Right lobe of liver (tissue), 6 donors: ENCODE measurements at places on chromosomes 3 and 15. TPM values are rescaled to one million over a fixed set of nuclear protein-coding genes. Genes with fewer than 3 reads are reported as not detected.

DNA sequence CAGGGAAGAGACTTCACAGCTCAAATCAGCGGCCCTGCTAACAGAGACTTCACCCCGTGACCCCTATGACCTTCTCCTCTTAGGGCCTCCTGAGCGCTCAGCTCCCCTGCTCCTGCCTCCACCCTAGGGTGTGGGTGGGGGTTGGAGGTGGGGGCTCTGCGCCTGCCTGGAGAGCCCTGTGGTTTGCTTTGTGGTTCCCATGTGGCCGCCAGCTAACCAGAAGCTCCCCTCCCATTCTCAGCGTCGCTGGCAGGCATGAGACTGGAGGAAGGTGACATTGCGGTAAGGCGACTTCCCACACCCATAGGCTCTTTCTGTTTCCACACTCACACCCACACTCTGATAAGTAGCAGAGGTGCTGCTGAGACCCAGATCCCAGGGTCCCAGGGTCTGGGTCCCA lies 27.6 kb downstream of the XYLB start:
- H3K4me3 ChIP-seq = no peak overlapping the region
- H3K4me1 ChIP-seq = no peaks in the 10 kb centered on the region
- peaks cover 96% of the 10 kb centered on the region for H3K36me3 ChIP-seq
- no peaks in the 10 kb centered on the region for H3K27me3 ChIP-seq
- no peak overlapping the region for H3K27ac ChIP-seq
- no peak for DNase-seq

DNA sequence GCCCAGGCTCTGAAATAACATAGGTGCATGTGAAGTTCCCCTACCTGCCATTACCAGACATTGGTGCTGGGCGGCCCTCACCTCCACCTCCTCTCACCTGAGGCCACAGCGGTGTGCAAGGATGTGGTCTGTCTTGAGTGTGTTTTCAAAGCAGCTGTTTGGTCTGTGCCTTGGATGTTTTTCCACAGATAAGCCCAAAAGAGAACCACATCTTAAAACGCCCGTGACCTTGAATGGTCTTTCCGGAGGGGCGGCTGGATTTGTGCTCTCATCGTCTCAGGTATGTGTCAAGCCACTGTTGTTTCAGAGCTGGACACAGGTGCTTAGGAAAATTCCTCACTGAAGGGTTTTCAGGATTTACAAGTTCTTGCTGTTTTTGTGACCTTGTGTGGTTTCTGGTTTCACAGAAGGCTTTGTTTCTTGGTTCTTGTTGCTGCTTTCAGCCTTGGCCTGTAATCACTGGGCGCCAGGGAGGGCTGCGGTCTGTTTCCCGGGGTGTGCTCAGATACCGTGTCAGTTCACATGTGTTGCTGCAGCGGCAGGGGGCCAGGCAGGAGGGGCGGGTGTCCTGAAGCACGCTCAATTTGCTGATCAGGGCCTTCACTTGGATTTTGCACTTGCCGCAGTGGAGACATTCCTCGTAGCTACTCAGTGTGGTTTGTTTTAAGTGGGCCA lies 128.4 kb downstream of the IGF1R start:
- no peak for DNase-seq
- H3K27me3 ChIP-seq = no peaks in the 10 kb centered on the region
- H3K27ac ChIP-seq = no peak overlapping the region
- no peak overlapping the region for H3K4me3 ChIP-seq

GRCh38 chr15:52727815-52728214 lies 48.6 kb upstream of the ATOSA start:
- H3K4me1 ChIP-seq = no peaks in the 10 kb centered on the region
- H3K27ac ChIP-seq = no peak overlapping the region
- no peak for DNase-seq
- no peak overlapping the region for H3K4me3 ChIP-seq
- H3K36me3 ChIP-seq = no peaks in the 10 kb centered on the region

GRCh38 chr3:181418233-181418632 lies 293.5 kb upstream of the SOX2 start:
- H3K4me3 ChIP-seq = no peak overlapping the region
- DNase-seq = no peak
- no peaks in the 10 kb centered on the region for H3K4me1 ChIP-seq
- no peaks in the 10 kb centered on the region for H3K27me3 ChIP-seq
- no peaks in the 10 kb centered on the region for H3K36me3 ChIP-seq
- H3K27ac ChIP-seq = no peak overlapping the region

DNA sequence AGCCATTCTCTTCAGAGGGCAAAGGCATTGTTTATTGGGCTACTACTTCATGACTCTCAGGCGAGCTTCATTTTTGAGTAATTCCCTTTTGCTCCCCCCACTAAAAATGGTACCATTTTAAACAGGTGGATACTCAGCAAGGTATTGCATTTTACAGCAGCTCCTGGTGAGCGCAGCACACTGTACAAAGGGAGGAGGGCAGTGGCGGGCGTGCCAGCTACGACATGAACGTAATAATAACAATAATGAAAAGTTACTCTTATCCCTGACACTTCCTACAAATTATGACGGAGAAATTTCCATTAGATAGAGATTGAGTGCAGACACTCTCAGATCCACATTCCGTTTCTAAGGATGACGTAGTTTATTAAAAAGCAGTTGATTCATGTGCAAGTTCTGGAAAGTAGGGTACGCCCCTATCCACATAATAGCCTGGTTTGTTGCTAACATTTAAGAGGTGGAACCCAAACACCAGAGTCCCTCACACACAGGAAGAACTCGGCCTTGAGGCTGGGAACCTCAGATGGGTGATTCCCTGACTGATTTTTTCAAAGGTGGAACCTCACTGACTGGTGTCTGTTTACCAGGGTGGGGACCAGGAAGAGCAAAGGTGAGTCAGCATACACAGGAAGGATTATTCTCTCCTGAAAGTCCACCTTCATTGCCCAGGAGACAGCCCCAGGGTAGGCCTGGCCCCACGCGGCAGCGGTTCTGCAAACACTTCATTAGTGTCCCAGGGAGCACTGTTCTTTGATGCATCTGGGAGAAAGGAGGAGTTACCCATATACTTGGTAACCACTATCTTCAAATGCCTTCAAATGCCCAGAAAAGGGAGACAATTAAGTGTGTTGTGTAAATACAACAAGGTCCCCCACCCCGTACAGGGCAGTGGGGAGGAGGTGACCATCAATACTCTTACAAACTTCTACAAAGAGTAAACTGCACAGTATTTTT lies 69.9 kb downstream of the LDHAL6B start:
- H3K36me3 ChIP-seq = no peaks in the 10 kb centered on the region
- no peaks in the 10 kb centered on the region for H3K4me1 ChIP-seq
- no peak overlapping the region for H3K27ac ChIP-seq
- no peak overlapping the region for H3K4me3 ChIP-seq
- H3K27me3 ChIP-seq = no peaks in the 10 kb centered on the region

- H3K4me1 ChIP-seq = no peaks in the 10 kb centered on the region
- no peaks in the 10 kb centered on the region for H3K27me3 ChIP-seq
- no peaks in the 10 kb centered on the region for H3K36me3 ChIP-seq
- no peak overlapping the region for H3K4me3 ChIP-seq
- no peak for DNase-seq
These were observed 23.6 kb upstream of the RPL35A start for GRCh38 chr3:197926418-197926817.

DNA sequence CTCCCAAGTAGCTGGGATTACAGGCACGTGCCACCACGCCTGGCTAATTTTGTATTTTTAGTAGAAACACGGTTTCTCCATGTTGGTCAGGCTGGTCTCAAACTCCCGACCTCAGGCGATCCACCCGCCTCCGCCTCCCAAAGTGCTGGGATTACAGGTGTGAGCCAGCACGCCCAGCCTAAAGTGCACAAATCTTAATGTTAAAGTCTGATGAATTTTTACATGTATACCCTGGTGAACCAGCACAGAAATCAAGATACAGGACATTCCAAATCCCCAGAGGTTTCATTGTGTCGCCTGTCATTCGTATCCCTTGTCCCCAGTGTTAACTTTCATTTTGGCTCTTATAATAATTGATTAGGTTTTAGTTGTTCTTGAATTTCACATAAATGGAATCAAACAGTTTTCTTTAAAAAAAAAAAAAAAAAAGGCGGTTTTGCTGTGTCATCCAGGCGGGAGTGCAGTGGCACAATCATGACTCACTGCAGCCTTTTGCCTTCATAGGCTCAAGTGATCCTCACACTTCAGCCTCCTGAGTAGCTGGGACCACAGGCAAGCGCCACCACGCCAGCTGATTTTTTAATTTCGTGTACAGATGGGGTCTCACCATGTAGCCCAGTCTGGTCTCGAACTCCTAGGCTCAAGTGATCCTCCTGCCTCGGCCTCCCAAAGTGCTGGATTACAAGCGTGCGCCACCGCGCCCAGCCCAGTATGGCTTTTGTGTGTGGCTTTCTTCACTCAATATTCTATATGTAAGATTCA lies 1.5 kb upstream of the TM4SF19 start:
- H3K4me1 ChIP-seq = no peaks in the 10 kb centered on the region
- no peak overlapping the region for H3K4me3 ChIP-seq
- DNase-seq = no peak

- H3K27me3 ChIP-seq = no peaks in the 10 kb centered on the region
- H3K4me1 ChIP-seq = no peaks in the 10 kb centered on the region
- no peaks in the 10 kb centered on the region for H3K36me3 ChIP-seq
- DNase-seq = no peak
- no peak overlapping the region for H3K4me3 ChIP-seq
These were observed 341.6 kb downstream of the ERC2 start for GRCh38 chr3:56126632-56127031.

- H3K36me3 ChIP-seq = no peaks in the 10 kb centered on the region
- no peak overlapping the region for H3K4me3 ChIP-seq
- H3K27ac ChIP-seq = no peak overlapping the region
- no peaks in the 10 kb centered on the region for H3K4me1 ChIP-seq
- DNase-seq = no peak
These were observed 49.1 kb downstream of the ZIC4 start for GRCh38 chr3:147356909-147357900.

DNA sequence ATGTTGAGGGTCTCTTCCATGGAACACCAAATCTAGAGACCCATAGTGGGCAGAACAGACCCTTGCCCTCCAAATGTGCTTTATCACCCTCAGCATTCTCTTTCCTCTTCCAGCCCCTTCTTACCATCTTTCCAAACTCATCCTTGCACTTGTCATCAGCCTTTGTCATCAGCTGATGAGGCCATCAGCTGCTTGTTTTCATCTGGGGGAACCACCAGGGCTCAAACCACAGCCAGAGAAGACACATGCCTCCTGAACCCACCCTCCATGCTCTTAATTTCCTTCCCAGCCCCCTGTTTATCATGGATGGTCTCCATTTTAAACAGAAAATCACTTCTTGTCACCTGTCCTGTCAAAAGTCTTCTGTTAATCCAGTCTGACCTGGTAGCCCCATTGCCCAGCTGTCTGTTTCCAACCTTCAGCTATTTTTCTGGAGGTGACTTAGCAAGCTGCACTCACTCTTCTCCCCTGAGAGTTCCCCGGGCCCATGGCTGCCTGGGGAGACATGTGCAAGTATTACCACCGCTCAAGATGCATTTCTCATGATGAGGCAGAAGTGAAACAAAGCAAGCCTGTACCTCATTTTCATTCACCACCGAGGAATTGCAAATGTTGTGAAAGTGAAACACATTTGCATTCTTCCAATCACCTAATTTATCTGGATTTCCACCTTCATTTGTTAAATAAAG lies 14.7 kb upstream of the SYNM start:
- DNase-seq = no peak
- H3K27me3 ChIP-seq = no peaks in the 10 kb centered on the region
- no peak overlapping the region for H3K27ac ChIP-seq
- H3K4me3 ChIP-seq = no peak overlapping the region
- H3K36me3 ChIP-seq = no peaks in the 10 kb centered on the region

GRCh38 chr3:40844896-40845295 lies 320.1 kb downstream of the ZNF621 start:
- no peak for DNase-seq
- no peaks in the 10 kb centered on the region for H3K36me3 ChIP-seq
- no peak overlapping the region for H3K4me3 ChIP-seq
- no peaks in the 10 kb centered on the region for H3K4me1 ChIP-seq
- H3K27me3 ChIP-seq = no peaks in the 10 kb centered on the region

DNA sequence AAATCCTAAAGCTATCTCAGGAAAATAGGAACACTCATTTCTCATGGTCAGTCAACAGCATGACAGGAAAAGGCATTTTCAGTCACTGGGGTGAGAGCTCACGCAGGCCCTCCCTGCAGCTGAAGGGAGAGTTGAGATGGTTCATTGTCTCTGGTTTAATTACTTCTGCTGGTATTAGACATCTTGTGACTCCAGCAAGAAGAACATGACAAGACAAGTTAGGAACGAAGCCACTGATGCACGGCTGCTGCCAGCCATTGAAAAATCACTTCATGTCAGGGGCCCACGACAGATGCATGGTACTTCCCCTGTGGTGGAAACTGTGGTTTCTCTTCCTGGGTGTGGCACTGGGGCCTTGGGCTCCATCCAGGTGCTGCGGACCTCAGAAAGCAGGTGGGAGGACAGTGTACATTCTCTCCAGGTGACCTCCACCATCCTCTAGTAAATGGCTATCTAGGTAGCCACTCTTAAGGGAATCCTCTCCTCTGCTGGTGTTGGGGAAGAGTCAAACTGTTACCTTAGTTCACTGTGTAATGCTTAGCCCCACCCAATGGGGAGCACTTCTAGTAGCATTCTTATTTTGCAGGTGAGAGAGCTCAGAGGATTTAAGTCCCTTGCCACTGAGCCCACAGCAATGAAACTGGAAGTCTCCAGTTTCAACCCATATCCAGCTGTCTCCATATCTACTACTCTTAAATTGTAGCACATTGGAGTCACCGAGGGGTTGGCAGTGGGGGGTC lies 274.2 kb downstream of the LRTM1 start:
- DNase-seq = no peak
- no peaks in the 10 kb centered on the region for H3K4me1 ChIP-seq
- no peak overlapping the region for H3K4me3 ChIP-seq
- H3K27ac ChIP-seq = no peak overlapping the region
- H3K27me3 ChIP-seq = no peaks in the 10 kb centered on the region

DNA sequence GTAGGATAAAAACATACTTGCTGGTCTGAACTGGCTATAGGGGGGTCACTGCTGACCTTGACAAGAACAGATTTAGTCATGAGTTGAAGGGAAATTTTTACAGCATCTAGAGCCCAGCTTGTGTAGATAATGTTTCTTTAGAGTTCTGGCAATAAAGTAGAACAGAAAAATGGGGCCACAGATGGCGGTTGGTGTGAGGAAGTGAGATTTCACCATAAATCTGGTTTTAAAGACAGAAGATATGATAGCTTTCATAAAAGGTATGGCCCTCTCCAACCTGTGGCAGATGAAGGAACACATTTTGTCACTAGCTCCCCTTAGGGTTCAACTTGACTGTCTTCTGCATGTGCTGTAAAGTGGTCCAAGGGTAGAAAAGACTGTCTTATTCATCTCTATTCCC lies 24.3 kb upstream of the IMPDH2 start:
- H3K27ac ChIP-seq = no peak overlapping the region
- H3K36me3 ChIP-seq = peaks cover 41% of the 10 kb centered on the region
- DNase-seq = no peak
- H3K27me3 ChIP-seq = no peaks in the 10 kb centered on the region

DNA sequence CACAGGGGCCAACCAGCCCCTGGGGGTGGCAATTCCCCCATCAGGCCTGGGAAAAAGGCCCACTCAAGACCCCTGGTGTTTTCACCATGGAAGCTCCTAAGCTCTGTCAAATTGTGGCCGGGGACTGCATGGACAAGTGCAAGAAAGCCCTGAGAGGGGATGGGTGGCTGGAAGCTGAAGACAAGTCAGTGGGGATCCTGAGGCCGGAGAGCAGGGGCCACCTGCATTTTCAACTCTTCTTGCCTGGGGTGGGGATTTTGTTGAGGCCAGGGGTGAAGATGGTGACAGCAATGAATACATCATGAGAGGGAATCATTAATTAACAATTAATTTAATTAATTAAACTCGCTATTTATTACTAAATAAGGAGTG lies 33.9 kb downstream of the FEM1B start:
- H3K27ac ChIP-seq = no peak overlapping the region
- no peak overlapping the region for H3K4me3 ChIP-seq
- DNase-seq = no peak
- peaks cover 8% of the 10 kb centered on the region for H3K4me1 ChIP-seq
- no peaks in the 10 kb centered on the region for H3K36me3 ChIP-seq

TMEM266 gene
- total RNA-seq = not detected

VEPH1 gene
- total RNA-seq = 1.1 TPM
